Right ventricle myocardium inferior (tissue), 1 donor: ENCODE measurements at places on chromosomes 11 and 22. TPM values are rescaled to one million over a fixed set of nuclear protein-coding genes. Genes with fewer than 3 reads are reported as not detected.
A peak's percentile ranks its signal among the peaks of the same experiment; 100 is the strongest.

OR51B5 gene
- not detected for total RNA-seq

GAL3ST1 gene
- 0.19 TPM for total RNA-seq

DNA sequence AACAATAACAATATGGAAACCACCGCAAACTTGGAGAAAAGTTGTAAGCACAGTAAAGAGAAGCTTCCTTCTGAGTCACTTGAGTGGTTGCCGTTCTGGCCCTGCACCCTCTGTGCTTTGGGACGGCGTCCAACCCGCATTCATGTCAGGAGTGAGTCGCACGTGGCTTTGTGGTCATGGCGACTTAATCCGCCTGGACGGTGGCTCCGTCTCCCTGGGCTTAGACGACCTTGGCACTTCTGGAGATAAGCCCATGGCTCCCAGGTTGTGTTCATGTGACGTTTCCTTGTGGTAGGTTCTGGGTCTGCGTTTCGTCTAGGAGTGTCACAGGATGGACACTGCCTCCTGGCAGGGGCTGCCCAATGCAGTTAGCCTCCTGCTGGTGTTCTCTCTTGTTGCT, 40.5 kb downstream of the TPCN2 start:
- no peak for DNase-seq

PRG2 gene
- total RNA-seq: not detected

DNA sequence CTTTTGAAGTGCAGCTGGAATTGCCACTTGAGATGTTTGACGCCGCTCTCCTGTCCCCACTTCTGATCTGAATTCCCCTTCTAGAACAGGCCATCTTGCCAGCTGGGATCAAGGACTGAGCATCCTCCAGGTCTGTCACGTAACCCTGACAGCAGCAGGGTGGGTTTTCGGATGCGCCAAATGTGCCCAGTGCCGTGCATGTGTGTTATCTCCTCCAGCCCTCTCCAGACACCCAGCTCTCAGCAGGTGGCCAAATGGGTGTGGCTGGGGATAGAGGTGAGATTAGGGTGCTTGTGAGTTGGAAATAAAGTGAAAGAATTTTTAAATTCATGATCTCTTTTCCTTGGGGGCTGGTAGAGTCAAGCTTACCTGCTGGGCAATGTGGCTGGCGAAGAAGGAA, 3.3 kb downstream of the OSBP2 start:
- no peak for DNase-seq

DNA sequence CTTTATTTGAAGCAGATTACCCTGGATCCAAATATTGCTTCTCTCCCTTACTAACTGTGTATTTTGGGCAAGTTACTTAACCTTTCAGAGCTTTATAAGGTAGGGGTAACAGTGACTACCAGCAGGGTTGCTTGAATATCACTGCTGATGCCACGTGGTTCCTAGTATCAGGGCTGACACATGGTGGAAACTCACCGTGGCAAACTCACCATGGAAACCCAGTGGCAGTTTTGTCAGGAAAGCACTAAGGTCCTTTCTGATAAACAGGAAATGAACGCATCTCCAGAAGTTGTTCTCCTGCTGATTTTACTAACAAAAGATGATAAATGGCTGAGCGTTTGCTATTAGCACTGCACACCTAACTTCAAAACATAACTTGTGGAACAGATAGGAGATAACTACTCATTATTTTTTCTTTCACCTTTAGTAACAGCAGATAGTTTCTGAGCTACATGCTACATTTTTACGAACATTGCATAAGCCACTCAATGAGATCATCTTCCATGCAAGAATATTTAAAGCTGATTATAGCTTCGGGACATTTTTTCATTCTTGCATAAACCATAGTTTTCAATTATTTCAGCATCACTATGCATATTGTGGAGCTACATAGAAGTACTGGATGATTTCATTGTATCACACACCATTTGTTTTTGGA, 59.7 kb upstream of the RAG2 start:
- DNase-seq: no peak

SULT4A1 gene
- 0.14 TPM for total RNA-seq

- DNase-seq: no peak
These were observed 723 bp downstream of the OR51M1 start for GRCh38 chr11:5384335-5384734.

DNA sequence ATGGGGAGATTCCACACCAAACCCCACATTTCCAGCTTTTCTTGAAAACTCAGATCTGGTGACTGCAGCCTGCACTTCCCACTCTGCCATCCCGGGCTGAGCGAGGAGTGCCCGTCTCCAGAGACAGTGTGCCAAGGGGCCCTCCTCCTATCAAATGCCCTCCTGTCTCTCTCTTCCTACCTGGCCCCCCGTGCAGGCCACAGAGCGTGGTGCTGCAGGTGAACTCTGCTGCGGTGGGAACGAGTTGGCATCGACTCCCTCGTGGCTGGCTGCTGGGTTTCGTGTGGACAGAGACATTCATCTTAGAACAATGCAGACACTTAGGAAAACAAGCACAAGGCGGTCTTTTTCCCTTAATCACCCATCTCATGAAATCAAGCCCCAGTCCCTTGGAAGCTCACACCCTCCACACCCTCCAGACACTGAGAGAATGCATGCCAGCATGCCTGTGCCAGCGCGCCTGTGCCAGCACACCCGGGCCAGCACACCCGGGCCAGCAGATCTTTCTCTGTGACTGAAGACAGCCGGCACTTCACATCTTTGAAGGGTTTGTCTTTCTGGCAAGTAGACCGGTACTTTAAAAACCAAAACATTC, 65.0 kb downstream of the PARVB start:
- peak; percentile 73 for DNase-seq

DNA sequence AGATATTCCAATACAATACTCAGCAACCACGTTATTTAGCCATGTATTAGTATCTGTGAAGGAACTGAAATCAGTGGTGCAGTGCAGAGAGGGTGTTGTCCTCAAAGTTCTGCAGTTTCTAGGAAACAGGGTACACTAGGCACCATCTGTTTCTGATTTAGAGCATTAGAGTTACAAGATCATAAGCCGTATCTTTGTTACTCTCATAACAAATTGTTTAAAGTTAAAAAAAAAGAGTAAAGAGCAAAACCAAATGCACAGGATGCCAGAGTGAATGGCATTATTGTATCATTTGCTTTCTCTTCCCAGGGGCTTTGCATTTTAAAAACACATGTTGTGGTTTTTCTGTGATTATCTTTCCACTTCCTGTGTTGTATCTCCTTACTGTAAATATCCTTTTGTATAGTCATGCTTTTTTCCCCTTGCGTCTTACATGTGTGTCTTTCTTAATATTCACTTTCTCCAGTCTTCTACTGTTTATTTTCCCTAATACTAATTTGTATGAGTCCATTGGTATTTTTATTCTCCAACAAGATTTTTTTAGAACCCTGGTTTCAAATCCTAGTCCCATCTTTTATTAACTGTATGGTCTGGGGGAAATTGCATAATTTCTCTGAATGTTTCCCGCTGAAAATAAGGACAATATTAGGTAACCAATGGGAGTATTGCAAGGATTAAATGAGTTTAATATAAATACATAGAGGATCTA, 15.2 kb upstream of the NUP160 start:
- no peak for DNase-seq

GRCh38 chr11:133895061-133895479, 49.8 kb upstream of the SPATA19 start:
- DNase-seq: no peak

DNA sequence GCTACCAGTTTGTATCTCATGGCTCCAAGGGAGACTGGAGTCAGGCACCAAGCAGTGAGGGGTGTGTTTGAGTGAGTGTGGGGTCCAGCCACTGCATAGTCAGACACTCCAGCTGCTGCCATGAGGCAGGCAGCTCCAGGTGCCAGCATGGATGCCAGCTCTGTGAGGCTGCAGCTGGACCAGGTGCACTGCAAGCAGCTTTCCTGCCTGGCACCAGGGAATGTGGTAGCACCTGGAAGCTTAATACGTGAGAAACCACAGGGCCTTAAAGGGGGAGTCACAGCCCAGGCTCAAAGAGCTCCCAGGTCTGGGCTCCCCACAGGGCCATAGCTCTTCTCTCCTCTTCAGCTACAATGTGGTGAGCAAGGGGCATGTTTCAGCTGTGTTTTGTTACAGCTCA, 817.8 kb upstream of the LUZP2 start:
- no peak for DNase-seq

B4GALNT4 gene
- 0.54 TPM for total RNA-seq

- DNase-seq: no peak
These were observed 35.6 kb upstream of the APOBEC3A start for GRCh38 chr22:38921806-38922205.

DNA sequence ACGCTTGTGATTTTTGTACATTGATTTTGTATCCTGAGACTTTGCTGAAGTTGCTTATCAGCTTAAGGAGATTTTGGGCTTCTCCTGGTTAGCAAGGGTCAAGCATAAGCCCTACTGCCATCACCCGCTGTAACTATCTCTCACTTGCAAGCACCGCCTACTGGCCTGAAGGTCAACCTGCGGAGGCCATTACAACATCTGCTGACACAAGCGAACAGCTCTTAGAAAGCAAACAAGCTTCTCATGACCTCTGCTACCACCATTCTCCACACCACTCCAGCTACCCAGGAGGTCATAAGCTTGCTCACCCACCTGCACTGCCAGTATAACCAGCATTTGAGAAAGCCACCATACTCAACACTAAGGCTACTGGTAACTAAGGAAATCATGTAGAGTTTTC, 288.4 kb upstream of the KIRREL3 start:
- DNase-seq: no peak

DNA sequence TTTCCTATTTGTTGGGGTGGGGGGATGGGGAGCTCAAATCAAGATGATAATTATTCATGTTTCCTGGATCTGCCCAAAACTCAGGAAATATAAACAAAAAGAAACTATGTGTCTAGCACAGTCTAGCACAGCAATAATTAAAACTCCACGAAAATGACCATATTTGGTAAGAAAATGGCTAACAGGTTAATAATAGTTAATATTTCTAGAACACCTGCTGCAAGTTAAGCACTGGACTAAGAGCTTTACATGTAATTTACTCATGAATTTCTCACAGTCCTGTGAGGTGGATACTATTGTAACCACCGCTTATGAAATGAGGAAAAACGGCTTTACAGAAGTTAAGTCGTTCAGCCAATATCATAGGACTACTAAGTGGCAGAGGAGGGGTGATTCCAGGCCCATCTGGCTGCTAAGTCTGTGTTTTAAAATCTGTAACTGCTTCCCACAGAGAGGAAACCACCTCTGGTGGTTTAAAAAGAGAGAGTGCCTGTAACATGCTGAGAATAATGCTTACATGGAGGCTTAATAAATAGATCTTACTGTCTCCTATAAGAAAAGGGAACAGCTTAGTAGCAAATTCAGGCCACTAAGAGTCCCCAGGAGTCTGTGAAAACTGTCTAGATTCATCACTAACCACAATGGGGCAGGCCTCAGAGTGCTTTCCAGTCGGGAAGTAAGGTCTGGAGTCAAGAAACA, 11.0 kb upstream of the AMOTL1 start:
- no peak for DNase-seq

PPFIBP2 gene
- 21.4 TPM for total RNA-seq

GRCh38 chr11:29628609-29629008, 388.2 kb downstream of the KCNA4 start:
- DNase-seq: no peak

DNA sequence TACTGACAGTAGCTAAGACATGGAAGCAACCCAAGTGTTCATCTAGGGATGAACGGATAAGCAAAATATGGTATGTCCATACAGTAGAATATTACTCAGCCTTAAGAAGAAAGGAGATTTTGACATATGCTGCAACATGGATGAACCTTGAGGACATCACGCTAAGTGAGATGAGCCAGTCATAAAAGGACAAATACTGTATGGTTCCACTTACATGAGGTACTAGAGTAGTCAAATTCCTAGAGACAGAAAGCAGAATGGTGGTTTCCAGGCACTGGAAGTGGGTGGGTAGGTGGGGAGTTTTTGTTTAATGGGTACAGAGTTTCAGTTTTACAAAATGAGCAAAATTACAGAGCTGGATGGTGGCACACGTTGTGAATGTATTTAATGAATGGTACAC, 18.1 kb downstream of the CHST1 start:
- no peak for DNase-seq

DNA sequence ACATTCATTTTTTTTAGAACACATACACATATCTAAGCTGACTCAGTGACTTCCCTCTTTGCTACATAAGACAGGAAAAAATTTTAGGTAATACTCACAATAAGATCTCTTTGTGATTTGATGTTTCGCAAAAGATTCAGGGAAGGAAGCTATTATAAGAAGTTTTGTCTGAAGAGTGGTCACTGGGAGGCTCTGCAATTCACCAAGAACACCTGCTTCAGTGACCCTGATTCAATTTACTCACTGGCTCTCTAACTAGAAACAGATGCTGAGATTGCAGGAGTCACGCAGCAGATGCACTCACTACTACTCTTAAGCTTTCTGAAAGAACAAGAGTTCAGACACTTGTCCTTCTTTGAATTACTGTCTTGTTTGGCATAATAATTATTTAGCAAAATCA, 193.6 kb upstream of the DDI1 start:
- no peak for DNase-seq

DMC1 gene
- total RNA-seq: 0.46 TPM

DNA sequence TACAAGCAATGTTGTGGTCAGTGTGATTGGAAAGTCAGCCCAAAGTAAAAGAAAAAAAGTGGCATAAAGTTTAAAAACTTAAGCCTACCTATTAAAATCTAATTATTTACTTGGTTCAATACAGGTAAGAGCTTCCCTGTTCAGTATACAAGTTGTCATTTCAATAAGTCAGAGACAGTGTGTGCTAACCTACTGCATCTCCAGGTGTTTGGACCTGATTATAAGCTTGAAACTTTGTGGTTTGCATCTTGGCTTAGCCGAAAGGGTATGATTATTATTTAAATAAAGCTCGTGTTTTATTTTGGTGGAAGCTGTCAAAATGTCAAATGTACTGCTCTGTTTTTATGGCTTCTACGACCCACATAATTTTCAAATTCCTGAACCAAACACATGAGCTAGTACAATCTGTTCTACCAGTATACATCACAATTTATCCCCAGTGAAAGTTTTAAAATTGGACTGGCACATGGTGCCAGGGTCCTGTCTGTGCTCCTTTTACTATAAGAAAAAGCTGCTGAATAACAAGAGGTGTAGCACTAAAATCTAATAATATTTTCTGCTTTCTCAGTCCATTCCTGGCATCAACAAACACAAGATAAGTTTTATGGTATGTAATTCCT, 103.9 kb upstream of the ANO3 start:
- no peak for DNase-seq

F2 gene
- not detected for total RNA-seq

- no peak for DNase-seq
These were observed 13.6 kb downstream of the PGM2L1 start for GRCh38 chr11:74384641-74385040.
